ENCODE measurements at places on chromosomes 4 and X.

GRCh38 chrX:103498786-103499185 lies 20.5 kb downstream of the RAB40A start:
- DNase-seq, result no peak

GRCh38 chr4:169272265-169272886 lies 1.6 kb upstream of the SH3RF1 start:
- DNase-seq, result no peak

DNA sequence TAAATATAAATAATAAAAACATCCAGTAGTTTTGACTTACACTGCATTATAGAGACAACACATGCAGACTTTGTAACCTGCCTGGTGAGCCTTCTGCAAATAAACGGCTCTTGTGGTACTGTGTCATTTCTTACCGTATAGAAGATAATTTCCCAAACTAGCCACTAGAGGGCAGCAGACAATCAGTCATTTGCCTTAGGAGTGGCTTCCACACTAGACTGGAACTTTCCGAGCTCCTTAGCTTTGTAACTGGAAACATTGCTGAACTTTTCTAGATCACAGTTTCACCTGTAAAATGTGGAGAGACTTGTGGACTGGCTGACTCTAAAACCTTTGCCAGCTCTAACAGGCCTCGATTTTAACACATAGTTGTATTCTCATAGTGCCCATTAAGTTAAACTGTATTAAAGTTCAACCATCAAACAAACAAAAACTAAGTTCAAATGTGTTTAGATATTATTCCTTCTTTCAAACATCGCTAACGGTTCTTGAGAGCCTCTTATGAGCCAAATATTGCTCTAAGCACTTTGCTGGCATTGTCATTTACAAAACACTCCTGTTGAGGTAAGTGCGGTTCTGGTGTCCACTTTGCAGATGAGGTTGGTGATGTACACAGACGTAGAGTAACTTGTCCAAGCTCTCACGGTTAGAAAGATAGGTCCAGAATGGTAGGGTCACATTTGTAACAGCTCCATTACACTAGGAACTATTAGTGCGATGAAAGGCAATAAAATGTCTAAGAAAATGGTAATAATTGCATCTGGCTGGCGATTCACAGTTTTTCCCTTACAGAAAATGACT lies 345.5 kb downstream of the ANK2 start:
- DNase-seq, result peak; percentile 3

DNA sequence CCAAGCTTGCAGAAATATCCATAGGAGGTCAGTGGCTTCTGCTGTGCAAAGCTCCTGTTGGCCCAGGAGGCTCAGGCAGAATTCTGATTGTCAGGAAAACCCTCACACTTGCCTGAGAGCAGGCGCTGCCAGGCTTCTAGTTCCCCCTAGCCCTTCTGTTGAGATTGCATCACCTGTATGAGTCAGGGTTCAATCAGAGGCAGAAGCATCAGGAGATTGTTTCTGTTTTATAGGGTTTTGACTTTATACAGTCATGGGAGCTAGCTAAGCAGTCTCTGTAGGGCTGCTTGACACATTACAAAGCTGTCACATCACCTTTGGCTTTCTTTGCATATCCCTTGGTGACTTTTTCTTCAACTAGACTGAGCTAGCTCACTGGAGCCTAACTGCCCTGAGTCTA lies 27.8 kb downstream of the DIPK2B start:
- DNase-seq, result no peak

DNA sequence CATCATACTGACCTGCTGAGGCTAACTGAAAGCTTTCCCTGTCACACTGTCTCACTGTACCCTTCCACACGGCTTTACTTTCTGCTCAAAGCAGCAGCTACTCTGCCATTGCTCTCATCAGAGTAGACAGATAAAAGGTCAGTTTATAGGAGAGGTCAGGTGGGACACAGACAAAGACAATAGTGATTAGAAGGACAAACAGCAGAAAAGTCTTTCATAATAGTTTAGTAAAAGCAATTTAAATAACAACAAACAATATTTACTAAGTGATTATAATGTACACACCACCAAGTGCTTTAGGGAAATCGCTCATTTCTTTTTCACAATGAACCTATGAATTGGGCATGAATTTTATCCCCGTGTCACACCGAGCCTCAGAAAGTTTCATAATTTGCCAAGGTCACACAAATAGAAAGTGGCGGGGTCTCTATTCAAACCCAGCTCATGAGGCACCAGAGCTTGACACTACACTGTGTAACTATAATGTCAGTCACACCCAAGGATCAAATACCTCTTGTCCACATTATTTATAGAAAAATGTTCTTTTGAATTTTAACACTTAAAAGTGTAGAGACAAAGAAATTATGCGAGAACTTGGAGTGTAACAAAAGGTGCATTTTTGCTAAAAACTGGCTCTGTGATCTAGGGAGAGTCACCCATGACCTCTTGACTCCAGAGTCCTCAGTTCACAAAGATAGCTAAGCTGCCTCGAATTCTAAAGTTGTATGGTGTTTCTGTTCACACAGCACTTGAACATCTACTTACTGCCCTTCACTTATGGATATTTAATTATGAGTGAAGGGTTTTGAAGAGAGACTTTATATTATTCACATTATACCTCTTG lies 24.5 kb upstream of the SORBS2 start:
- DNase-seq, result no peak

Measured in stimulated activated CD8-positive, alpha-beta memory T cell treated with anti-CD3 and anti-CD28 coated beads, Interleukin-12 subunit alpha, Interleukin-12 subunit beta, amount 100 ng/mL, for 4 hours (primary cell).